ENCODE measurements at places on chromosomes 11 and 22.

- no peak for DNase-seq
- H3K4me3 ChIP-seq = no peak overlapping the region
- H3K27ac ChIP-seq = no peak overlapping the region
- no peaks in the 10 kb centered on the region for H3K36me3 ChIP-seq
- no peaks in the 10 kb centered on the region for H3K4me1 ChIP-seq
These were observed 59.3 kb upstream of the BLID start for GRCh38 chr11:122175306-122175705.

- H3K27ac ChIP-seq = no peak overlapping the region
- no peak for DNase-seq
- H3K27me3 ChIP-seq = no peaks in the 10 kb centered on the region
These were observed 518 bp downstream of the CCDC179 start for GRCh38 chr11:22859756-22860155.

GRCh38 chr11:118230088-118230487, 5.3 kb upstream of the JAML start:
- no peaks in the 10 kb centered on the region for H3K4me1 ChIP-seq
- peaks cover 13% of the 10 kb centered on the region for H3K36me3 ChIP-seq
- no peak for DNase-seq
- no peaks in the 10 kb centered on the region for H3K27me3 ChIP-seq
- no peak overlapping the region for H3K27ac ChIP-seq

DNA sequence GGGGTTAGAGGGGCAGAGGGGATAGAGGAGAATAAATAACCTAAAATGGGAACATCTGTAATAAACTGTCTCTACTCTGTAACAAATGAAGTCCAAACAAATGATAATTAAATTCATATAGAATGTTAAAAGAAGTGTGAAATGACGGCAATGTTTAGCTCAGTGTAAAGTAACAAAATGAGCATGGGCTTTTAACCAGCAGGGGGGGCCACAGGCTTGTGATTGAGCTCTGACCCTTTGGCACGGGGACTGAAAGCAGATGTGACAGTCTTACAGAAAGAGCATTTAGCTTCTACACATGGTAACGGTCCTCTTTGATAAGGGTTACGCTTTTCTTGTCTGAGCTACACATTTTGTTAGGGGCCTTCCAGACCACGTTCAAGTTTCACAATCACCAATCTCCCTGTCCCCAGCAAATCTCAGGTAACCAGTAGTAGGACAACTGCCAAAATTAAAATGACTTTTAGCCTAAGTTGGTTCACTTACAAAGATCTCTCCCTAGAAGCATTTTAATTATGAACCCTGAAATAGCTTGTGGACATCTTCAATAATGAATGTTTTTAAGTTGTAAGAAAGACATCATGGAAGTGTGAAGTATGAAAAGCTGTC, 262.5 kb downstream of the DCDC1 start:
- H3K36me3 ChIP-seq = no peaks in the 10 kb centered on the region
- no peak overlapping the region for H3K27ac ChIP-seq
- no peak overlapping the region for H3K4me3 ChIP-seq
- DNase-seq = no peak
- no peaks in the 10 kb centered on the region for H3K27me3 ChIP-seq

DNA sequence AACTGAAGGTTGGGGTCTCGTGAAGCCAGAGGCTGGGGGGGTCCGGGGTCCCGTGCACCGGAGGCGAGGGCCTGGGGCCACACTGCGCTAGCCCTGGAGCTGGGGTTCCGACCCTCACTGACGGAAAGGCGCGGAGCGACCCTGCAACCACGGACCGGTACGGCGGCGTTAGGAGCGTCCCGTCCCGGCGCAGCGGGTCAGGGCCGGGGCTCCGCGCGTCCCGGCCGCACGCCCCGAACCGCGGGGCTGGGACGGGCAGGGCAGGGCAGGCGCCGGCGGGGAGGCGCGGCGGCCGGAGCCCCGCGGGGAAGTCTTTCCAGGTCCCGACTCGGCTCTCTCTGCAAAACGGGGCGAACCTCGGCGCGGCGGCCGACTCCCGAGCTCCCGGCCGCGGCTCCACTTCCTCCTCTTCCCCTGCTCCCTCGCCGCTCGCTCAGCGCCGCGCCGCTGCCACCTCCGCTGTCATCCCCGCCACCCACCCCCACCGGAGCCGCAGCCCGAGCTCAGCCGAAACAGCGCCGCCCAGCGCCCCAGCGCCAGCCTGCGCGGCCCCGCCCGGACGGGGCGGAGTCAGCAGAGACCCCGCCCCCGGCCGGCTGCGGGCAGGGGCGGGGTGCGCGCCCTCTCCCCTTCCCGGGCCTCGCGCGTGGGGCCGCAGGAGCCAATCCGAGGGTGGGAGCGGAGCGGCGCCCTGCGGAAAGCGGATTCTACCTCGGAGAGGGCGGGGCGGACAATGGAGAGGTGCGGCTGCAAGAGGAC, at the start of gene GDPD5:
Gene GDPD5 (minus strand): TSS at position 509 of the 759 bp plus-strand sequence. CDS start 48,206 bp downstream, outside the sequence.
- DNase-seq = peak; percentile 89
- H3K4me1 ChIP-seq = peaks cover 3% of the 10 kb centered on the region
- no peak within 1 kb of the TSS for H3K27ac ChIP-seq
- peaks cover 8% of the 10 kb centered on the region for H3K27me3 ChIP-seq

GRCh38 chr11:4983841-4984240, 10.8 kb upstream of the OR51L1 start:
- H3K27me3 ChIP-seq = no peaks in the 10 kb centered on the region
- H3K27ac ChIP-seq = no peak overlapping the region
- H3K4me3 ChIP-seq = no peak overlapping the region

DNA sequence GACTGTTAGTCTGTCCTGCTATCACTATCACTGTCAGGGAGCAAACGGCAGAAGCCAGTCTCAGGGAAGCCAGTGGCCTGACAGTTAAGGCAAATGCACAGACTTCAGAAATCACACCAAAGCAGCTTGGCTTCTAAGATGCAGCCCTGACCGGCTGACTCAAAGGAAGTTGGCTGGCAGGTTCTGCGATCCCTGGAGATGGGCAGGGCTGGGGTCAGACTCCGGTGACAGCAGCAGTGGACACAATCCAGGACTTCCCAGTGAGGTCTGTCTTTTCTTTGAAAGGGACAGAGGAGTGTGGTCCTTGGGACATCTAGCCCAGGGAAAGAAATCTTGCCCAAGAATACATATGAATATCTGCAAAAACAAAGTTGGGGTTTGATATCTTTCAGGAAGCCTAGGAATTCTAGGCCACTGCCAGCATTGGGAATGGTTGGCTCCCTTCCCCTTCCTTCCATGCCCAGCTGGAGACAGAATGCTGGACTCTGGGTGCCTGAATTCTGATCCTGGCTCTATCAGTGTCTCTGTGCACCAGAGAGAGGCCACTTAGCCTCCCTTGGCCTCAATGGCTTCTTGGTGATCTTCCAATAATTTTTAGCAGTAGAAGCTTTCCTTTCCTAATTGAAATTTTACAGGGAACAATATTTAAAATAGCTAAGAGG, 108.9 kb downstream of the KIRREL3 start:
- H3K36me3 ChIP-seq = no peaks in the 10 kb centered on the region
- no peaks in the 10 kb centered on the region for H3K4me1 ChIP-seq
- H3K27ac ChIP-seq = no peak overlapping the region
- no peak for DNase-seq
- H3K27me3 ChIP-seq = no peaks in the 10 kb centered on the region
